ENCODE measurements at places on chromosomes 7 and 10. TPM values are rescaled to one million over a fixed set of nuclear protein-coding genes. Genes with fewer than 3 reads are reported as not detected.

EPHA1 gene
- not detected for total RNA-seq

BPGM gene
- 13.9 TPM for total RNA-seq

PIP gene
- not detected for total RNA-seq

OPN1SW gene
- total RNA-seq, result not detected

PDZD7 gene
- 0.27 TPM for total RNA-seq

GPER1 gene
- total RNA-seq, result 3.0 TPM

FKBP6 gene
- not detected for total RNA-seq

MYH16 gene
- total RNA-seq, result not detected

PNLIPRP2 gene
- total RNA-seq, result not detected

GIMAP7 gene
- 16.8 TPM for total RNA-seq

TBRG4 gene
- 79.3 TPM for total RNA-seq

CDH23 gene
- total RNA-seq, result 4.5 TPM

ABCA13 gene
- not detected for total RNA-seq

Data from left ventricle myocardium inferior (tissue), 1 donor.